ENCODE measurements at places on chromosomes 6 and 20.

DNA sequence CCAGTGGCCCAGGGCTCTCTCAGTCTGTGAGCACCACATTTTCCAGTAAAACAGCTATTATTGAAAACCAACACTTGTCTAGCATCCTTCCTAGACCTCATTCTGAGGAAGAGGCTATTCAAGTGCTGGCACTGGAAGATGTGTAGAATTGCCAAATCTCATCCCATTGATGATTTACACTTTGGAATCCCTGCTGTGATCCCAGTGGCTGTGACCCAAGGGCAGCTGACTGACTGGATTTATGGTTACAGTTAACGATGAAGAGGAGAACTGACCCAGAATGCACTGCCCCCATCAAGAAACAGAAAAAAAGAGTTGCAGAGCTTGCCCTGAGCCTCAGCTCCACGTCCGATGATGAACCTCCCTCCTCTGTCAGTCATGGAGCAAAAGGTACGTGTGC lies 2.4 kb downstream of the CMTR1 start:
- no peak for DNase-seq

GRCh38 chr6:45229416-45229815 lies 98.7 kb upstream of the RUNX2 start:
- no peaks in the 10 kb centered on the region for H3K27me3 ChIP-seq
- no peak overlapping the region for H3K4me3 ChIP-seq
- H3K36me3 ChIP-seq: no peaks in the 10 kb centered on the region
- no peak overlapping the region for H3K27ac ChIP-seq

DNA sequence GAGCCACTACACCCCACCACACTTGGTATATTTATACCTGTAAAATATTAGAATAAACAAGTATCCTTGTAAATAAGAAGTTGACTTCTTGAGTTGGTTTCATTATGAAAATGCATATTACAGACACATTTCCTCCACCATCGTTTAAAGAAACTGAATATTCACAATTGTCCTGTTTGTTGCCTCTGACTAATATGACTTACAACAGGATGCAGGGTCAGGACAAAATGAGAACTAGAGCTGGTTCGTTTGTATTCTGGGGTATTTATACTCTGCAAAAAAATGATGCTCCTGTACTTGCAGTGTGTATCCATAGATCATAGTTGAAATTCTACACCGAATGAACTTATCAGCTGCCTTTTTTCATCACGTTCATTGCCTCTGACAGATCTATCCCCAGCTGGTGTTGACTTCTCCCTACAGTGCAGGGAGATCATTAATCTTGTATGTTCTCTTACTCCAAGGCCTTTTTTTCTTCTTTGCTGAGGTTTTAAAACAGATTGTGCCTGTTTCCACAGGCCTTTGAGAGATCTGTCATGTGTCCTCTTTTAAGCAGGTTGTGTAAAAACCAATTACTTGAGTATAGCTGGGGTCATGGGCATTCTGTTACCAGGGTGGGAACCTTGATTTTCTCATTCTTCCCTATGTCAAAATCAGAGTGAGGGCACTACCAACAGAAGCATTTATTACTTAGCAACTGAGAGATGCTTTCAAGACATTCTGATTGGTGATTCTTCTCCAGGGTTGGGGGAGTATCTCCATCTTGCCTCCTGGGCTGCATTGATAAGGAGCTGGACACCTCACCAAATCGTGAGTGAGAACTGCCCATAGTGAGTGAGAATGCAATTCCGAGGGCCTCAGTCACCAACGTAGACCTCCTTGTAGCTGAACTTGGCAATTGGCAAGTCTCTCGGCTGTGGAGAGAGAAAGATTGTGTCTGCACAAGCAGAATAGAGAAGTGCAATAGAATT lies 78.8 kb upstream of the CD83 start:
- no peaks in the 10 kb centered on the region for H3K36me3 ChIP-seq
- no peak overlapping the region for H3K27ac ChIP-seq
- no peak for DNase-seq
- H3K4me3 ChIP-seq: no peak overlapping the region
- peaks cover 7% of the 10 kb centered on the region for H3K4me1 ChIP-seq

DNA sequence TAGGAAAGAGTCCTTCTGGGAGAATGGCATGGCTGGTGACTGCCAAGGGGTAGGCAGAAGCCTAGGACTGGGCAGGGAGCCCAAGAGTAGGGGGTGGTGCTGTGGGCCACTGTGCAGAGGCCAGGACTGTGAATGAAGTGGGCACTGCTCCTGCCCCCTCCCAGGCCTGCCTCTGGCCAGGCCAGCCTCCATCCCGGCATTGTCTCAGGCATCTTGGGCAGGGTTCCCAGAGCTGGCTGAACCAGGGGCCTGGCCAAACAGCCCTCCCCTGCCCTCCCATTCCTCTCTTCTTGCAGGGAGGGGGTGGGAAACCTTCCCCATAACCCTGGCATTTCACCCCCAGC lies 81.6 kb downstream of the MRPL14 start:
- H3K4me1 ChIP-seq: no peaks in the 10 kb centered on the region
- H3K4me3 ChIP-seq: no peak overlapping the region
- no peak for DNase-seq
- H3K27ac ChIP-seq: no peak overlapping the region
- H3K36me3 ChIP-seq: no peaks in the 10 kb centered on the region
